Peyer's patch (tissue), 4 donors: ENCODE measurements at places on chromosomes 3 and 15. TPM values are rescaled to one million over a fixed set of nuclear protein-coding genes. Genes with fewer than 3 reads are reported as not detected.
A peak's percentile ranks its signal among the peaks of the same experiment; 100 is the strongest.

DNA sequence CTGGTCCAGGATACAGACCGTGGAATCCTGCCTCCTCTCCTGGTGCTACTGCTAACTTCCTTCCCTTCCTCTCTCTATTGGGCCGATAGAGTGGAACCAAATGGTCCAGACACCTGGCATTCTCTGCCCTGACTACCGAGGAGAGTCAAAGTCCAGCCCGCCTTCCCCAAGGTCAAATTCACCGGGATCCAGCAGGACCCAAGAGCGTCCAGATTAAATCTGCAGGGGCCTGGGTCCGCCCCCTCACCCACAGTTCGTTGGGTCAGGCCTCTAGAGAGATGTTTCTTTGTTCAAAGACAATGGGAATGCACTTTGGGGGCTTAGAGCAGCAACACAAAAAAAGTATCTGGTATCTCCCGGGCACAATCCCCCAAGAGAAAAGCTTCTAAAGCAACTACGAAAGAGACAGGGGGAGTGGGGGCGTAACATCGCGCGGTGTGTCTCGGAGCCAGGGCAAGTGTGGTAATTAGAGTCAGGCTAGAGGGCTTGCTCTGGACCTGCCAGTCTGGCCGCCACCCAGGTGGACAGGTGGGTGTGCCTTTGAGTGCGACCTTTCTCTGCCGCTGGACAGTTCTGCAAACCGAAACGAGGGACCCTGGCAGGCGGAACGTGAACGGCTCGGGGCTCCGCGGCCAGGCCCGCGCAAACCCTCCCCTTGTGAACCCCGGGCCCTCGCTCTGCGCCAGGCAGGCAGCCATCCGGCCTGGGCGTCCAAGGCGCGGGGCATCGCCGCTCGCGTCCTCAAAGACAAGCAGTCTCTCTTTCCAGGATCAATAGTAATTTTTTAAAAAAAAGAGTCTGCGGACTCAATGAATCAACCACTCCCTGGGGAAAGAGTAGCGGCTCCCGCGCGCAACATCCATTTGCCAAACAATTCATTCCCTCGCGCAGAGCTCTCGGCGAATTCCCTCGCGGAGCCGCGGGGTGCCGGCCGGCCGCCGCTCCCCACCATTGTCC lies 806 bp downstream of the KLHL25 start:
- DNase-seq: peak; percentile 69

DNA sequence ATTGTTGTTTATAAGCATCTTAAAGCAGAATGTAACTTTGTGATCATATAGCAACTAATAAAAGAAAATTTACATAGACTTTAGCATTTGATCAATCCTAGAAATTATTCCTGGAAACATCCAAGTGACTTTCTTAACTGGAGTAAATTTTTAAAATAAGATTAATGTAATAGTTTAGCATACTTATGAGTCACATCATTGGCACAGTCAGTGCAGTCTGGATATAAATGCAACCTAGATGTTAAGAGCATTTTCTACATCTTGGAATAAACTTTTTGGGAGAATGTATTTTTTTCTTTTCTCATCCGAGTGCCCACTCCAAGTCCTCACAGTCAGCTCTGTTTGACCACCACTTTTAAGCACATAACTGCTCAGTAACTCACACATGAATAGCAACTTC lies 324.6 kb upstream of the PLSCR5 start:
- DNase-seq: no peak

DNA sequence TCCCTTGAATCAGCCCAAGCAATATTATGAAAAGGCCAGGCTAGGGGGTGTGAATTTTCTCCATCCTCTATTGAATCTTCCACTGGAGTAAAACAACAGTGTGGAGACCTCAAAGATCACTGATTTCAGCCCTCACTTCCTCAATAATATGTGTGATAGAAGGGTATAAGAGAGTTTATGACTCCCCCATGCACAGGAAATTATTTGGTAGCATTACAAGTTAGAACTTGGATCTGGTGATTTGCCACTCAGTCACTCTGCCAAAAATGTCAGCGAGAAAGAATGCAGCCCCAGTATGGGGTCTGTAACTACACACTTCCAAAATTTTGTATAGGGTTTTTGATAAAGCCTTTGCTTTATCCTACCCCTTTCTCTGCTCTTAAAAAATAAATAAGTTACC lies 81.0 kb upstream of the KCNMB2 start:
- no peak for DNase-seq

DNA sequence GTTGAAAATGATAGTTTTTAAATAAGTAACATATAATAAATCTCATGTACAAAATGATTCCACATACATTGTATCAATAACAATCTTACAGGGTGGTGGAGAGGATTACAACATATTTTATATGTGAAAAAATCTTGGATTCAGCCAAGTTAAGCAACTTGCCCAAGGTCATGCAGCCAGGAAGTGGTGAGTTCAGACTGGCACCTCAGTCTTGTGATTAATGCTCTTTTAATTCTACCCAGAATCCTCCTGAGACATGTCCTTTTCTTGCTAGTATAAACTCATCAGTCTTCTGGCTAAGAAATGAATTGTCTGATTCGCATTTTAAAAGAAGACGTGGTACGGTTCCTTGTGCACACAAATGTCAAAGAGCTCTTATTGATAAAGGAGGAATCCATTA lies 4.5 kb upstream of the MYRIP start:
- no peak for DNase-seq

Gene CGNL1
- total RNA-seq: 9.9 TPM

Gene MGLL
- 156 TPM for total RNA-seq

Gene VPS13C
- 71.0 TPM for total RNA-seq

Gene CTXN2
- not detected for total RNA-seq
